ENCODE measurements at places on chromosomes 4 and X.

DNA sequence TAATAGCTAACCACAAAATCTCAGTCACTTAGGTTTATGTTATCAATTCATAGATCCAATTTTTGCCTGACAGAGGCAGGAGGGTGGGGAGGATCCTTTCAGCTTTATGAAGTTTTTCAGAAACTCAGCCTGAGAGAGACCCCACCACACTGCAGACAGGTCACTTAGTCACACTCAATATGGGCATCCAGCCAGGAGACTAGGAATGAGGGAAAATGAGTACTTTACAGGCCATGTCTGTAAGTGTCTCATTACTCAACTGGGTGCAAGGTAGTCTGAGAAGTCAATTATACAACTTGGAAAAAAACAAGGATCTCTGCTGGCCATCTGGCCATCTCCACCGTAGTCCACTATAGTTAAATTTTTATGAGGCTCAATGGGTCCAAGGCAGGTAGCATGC is 365.9 kb downstream of the INPP4B start:
- no peak for DNase-seq

GRCh38 chrX:19887911-19888879 is 795 bp upstream of the SH3KBP1 start:
- peak; percentile 70 for DNase-seq

DNA sequence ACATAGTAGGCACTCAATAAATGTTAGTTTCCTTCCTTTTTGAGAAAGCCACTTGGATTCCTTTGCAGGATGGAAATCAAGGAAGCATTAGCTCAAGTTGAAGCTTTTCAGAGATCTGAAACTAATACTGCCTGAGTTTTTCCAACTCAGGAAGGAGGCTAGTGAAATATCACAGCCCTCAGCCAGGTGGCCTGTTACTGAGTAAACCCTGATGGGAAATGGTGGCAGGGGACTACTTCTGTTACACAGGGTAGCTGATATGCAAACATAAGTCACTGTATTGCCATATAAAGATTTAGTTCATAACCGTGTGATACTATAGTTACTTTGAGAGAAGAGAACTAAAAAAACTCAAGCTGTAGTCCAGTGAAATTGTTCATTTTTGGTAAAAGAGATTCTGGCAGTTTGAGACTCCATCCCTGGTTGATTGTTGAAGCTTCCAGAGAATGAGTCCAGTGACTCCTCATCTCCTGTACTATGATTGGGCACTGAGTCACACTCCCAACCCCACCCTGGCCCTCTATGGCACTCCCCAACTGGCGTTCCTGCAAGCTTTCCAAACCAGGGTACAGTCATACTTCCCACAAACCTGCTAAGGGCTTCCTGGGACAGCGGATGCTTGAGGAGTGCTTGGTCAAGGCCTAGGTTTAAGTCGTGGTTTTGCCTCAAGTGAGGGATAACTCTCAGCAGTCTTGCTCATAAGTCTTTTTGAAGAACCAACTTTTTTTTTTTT is 81.8 kb downstream of the MID1IP1 start:
- no peak for DNase-seq

DNA sequence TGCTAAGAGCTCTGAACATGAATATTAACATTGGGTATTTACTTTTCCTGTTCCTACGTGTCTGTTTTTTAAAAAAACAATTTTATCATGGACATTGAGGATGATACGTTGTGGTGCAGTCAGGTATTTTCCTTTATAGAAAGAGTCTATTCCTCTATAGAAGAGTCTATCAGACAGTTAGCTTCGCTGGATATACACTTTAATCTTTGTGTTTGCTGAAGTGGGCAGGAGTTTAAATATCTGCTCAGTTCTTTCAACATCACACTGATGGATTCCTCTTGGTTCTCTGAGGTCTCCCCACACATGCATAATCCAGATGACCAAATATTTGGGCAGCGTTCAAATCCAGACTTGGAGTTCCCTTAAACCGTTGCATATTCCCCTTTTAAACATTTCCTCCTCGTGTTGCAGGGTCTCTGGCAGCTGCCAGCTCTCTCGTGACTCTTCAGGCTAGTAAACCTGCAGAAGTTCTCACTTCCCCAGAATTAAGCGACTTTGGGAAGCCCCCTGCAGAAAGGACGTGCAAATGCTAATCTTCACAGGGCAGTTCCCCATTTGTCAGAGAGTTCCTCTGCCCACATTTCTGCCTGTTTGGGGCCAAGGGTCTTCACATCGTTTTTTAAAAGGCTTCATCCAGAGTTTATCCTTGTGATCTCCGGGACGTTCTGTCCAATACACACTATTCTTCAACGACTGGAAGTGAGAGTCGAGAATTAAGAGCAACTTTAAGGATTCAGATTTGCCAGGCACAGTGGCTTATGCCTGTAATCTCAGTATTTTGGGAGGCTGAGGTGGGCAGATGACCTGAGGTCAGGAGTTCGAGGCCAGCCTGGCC is 20.5 kb upstream of the DHRSX start:
- no peak for DNase-seq

DNA sequence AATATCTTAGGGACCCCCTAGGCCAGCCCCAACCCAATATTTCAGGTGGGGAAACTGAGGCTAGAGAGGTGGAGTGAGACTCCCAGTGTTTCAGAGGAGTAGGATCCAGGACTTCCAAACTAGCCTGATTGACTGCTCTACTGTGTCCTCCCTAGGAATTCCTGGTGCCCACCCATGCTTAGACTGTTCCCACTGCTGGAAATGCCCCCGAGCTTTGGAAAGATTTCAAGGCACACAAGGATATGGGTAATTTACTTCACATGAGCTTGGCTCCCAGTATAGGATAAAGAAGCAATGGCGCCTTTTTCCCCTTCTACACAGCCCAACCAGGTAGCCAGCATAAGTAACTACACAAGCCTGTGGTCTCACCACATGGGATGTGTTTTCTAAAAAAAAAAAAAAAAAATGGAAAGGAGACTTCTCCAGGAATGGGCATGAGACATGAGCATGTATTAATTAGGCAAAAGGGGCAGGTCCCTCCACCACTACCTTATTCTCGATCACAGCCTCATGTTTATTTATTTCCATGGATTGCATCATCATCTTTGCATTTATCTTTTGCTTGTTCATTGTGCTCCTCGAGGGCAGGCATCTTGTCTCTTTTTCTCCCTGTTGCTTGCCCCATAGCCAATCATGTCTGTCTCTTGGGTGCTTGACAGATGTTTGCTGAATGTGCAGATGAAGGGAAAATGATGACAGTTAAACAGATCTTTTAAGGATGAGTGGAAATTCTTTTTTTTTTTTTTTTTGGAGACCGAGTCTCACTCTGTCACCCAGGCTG is 66.7 kb downstream of the DRD5 start:
- no peak for DNase-seq

GRCh38 chrX:136627409-136627808 is 20.5 kb upstream of the CD40LG start:
- DNase-seq, result no peak

- no peak for DNase-seq
These were observed 2012.4 kb upstream of the IGFBP7 start for GRCh38 chr4:59122626-59123025.

DNA sequence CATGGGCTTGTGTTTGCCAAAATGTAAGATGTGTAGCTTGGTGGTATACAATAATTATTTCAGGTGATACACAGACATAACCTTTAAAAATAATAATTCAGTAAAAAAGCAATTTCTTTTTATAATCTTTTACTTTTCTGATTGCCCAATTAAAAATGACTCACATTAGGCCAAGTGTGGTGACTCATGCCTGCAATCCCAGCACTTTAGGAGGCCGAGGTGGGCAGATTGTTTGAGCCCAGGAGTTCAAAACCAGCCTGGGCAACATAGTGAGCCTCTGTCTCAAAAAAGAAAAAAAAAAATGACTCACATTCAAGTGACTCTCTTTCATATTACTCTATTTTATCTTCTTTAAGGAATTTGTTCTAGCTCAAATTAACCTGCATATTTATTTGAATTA is 449.4 kb upstream of the HTR2C start:
- DNase-seq, result no peak

GRCh38 chr4:75497133-75497532 is 17.1 kb downstream of the RCHY1 start:
- DNase-seq, result no peak

GRCh38 chr4:40211224-40212185 is 14.7 kb downstream of the RHOH start:
- no peak for DNase-seq

DNA sequence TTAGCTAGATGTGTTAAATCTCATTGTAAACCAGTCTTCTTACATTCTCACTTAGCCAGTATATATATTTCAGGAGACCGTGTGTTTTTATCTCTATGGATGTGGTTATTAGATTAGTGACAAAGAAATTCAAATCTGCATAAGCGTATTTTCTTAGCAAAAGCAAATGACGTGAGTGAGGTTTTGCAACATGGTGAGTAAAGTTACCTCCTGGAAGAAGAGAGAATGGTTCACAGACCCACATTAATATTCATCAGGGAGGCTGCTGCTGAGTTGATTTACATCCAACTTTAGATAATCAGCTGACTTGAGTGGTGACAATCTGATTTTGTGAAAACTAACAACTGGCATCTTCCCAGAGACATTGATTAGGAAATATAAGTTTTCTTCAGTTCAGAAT is 589.9 kb upstream of the GALNT7 start:
- DNase-seq, result no peak

DNA sequence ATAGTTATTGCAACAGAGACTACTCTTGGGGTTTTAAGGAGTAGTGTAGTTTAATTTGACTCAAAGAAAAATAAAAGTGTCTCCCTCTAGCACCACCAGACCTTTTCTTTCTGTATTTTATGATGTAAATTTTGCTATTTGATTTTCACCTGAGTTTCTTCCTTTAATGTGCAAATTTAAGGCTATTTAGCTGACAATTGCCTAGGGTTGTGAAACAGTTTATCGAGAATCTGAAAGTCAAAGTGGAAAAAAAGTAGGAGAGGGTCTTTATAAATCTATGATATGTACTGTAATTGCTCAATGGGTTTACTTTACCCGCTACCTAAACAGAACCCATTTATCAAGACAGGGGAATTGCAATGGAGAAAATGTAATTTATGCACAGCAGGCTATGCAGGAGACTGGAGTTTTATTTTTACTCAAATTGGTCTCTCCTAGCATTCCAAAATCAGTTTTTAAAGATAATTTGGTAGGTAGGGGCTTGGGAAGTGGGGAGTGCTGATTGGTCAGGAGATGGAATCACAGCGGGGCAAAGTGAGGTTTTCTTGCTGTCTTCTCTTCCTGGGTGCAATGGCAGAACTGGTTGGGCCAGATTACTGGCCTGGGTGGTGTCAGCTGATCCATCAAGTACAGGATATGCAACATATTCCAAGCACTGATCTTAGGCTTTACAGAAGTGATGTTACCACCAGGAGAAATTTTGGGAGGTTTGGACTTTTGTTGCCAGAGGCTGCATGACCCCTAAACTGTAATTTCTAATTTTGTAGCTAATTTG is 228.6 kb upstream of the TACR3 start:
- DNase-seq, result no peak

GRCh38 chrX:132271311-132271778 is 52.1 kb upstream of the RAP2C start:
- DNase-seq, result no peak

DNA sequence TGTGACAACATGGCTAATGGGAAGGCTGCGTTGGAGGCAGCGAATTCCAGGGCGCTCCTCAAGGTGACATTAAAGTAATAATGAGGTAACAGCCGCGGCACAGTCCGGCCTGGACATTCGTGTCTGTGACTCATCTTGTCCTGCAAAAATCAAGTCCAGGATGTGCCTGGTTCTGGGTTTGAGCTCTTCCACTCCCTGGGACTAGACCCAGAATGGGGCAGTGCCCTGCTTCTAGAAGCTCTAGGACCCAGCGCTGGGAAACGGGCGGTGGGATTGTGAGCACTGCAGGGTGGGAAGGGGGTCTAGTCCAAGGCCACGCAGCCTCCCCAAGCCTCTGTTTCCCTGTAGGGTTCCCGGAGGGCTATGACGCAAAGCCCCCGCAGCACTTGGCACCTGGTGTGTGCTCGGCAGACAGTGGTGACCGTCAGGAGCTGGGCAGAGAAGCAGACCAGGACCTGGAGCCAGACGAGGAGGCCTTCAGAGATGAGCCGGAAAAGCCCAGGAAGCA is 34.9 kb downstream of the HMX1 start:
- DNase-seq, result no peak

DNA sequence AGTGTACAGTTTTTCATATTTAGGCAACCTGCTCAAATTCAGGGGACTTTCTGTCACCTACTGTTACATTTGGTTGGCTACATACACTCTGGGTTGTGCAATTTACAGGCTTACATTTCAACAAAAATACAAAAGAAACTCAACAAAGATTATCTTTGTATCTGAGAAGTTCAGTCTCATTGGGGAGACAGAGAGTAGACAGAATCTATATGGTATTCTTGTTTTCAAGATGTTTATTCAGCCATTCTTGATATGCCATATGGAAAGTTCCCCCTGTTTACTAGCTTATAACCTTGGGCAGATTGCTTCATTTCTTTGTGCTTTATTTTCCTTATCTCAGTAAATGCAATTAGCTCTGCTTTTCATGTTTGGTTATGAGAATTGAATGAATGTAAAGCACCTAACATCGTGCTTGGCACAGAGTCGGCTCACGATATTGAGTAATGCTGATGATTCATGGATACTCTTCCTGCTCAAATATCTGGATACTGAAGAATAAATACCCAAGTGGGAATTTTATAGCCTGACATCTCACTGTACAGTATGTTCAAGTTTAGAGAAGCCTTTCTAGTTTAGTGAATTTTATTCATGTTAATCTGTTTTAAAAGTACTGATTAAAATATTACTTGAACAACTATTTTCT is 96.5 kb upstream of the PACRGL start:
- peak; percentile 10 for DNase-seq

DNA sequence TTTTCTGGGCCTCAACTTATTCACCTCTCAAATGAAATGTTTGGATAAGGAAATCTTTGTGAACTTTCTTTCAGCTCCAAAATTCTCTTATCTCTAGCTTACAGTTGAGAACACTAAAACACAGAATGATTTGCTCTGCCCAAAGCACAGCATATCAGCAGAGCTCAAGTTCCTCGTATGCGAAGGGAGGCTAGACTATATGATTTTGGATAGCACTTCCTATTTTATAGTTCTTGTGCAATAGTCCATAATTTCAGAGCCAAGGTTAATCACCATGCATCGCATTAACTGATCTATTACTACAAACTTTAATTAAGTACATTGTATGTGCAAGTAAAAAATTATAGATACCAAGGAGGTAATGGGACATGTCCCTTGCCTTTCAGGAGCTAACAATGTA is 27.0 kb upstream of the KLHL13 start:
- DNase-seq, result no peak

DNA sequence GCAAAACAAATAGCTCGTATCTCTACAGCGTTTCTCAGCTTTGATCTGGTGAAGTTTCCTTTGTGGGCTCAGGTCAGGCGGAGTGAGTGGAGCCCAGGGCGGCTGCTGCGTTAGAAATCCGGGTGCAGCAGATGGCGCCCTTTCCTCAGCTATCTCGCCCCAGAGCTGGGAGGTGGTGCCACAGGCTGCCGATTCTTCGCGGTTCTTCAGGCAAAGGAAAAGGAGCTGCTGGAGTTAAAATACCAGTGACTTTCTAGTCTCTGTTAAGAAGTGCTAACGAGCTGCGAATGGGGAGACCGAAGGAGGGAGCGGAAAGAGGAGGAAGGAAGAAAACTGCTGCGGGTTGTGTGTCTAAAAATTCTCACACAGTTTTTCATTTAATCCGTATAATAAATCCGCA is 114.6 kb downstream of the CPE start:
- DNase-seq, result peak; percentile 36

All from SK-N-SH (cell line).